ENCODE measurements at places on chromosomes 12 and 14.

DNA sequence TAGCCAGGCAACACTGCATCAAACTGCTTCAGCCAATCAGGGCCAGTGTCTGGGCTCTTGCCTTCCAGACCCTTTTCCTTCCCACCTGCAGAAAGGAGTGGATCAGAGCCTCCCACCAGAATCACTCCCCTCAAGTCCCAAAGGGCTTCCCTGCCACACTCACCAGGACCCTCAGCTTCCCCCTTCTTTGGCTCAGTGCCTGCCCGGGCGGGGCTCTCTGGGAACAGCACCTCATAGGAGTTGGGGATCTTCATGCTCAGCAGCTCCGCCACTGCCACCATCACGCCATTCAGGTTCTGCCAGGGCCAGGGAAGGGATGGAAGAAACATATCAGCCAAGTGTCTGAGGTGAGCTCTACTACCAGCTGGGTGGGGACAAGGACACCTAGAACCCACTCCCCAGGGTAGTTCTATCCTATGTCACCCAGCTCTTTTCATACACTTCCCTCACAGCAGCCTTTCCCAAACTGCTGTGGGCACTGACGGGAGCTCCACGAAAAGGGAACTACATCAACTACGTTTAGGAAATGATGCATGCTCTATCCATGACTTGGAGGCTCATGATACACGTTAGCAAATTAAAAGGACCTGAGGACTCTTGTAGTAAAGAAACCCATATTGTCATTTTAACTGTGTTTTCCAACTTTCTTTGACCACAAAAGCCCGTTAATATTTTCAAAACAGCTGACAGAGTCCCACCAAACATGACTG lies 9.4 kb upstream of the PRKAG1 start:
- no peak for DNase-seq

DNA sequence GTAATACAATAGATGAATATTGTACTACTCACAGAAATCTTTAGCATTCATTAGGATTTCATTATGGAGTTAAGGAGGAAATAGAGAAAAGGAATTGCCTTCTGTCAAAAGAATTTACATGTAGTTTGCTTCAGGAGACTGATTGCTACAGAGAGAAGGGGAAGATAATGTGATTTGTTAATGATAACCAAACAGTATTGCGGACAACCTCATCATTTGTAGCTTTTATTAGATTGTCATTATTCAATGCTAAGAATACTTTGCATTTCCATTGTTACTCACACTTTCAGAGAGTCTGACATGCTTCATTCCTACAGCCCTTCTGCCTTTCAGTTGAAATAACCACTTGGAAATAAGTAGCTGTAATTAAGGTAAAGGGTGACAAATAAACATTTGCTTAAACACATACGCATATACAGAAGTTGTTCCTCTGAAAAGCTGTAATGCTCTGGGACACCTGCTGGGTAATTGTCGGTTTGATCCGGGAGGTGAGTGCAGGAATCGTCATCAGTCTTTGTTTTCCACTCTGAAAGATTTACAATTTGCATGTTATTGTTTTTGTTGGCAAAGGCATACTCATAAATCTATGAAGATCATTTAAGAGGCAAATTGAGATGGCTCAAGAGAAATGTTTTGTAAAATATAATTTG lies 600.2 kb downstream of the TRHDE start:
- no peak for DNase-seq

DNA sequence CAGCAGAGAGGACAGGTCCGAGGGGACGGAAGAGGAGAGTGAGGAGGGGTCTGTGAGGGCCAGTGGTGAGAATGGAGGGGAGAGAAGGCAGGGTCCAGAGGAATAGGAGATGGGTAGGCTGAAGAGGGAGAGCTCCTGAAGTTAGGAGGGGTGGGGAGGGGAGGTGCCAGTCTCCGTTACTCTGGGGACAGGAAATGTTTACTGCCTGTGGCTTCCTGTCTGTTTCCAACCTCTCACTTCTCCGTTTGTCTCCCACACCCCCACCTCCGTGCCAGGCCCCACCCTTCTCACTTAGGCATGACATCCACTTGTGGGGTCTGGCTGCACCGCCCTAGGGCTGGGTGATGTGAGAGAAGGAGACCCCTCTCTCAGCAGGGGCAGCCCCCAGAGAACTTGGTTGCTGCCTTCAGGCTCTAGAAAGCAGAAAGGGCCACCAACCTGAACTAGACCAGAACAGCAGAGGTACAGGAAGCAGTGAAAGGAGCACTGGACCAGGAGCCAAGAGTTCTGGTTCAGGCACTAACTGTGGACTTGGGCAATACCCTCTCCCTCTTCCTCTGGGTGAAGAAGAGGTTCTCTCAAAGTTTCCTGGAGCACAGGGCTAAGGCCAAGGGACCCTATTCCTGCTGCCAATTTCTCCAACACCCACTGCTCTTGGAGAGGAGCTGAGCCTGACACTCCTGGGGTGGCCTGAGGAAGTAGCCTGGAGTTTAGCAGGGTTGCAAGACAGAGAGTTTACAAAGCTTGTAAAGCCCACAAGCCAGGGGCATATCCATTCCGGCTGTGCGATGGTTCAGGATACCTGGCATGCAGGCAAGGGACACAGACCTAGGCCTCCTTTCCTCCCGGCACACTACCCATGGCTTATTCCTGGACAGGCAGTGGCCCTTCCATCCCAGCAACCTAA lies 5.5 kb downstream of the ITGA5 start:
- no peak for DNase-seq

- DNase-seq, result no peak
These were observed 50.3 kb upstream of the DICER1 start for GRCh38 chr14:95207475-95208233.

DNA sequence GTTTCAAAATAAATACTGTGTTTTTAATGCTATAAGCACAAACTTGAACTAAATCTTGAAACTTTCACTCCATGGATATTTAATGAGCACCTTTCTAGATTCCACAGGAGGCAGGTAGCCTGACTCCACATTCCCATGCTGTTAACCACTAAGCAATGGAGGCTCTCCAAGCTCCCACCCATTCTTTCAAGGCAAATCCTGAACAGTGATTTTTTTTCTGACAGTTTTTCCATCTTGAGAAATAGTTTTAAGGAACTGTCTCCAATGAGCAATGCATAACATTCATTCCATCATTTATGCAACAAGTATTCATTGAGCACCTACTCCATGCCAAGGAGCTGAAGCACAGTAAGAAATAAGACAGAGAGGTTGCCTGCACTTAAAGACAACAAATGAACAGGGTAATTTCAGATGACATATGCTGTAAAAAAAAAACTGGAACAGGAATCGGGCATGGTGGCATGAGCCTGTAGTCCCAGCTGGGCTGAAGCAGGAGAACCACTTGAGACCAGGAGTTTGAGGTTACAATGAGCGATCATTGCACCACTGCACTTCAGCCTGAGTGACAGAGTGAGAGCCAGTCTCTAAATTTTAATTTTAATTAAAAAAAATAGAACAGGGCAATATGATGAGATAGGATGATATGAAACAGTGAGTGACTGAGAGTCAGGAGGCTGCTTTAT lies 102.3 kb upstream of the CPSF6 start:
- no peak for DNase-seq

- no peak for DNase-seq
These were observed 196.3 kb downstream of the TRHDE start for GRCh38 chr12:72468505-72468904.

- DNase-seq, result no peak
These were observed 1.7 kb upstream of the DNAH10 start for GRCh38 chr12:123760267-123760938.

DNA sequence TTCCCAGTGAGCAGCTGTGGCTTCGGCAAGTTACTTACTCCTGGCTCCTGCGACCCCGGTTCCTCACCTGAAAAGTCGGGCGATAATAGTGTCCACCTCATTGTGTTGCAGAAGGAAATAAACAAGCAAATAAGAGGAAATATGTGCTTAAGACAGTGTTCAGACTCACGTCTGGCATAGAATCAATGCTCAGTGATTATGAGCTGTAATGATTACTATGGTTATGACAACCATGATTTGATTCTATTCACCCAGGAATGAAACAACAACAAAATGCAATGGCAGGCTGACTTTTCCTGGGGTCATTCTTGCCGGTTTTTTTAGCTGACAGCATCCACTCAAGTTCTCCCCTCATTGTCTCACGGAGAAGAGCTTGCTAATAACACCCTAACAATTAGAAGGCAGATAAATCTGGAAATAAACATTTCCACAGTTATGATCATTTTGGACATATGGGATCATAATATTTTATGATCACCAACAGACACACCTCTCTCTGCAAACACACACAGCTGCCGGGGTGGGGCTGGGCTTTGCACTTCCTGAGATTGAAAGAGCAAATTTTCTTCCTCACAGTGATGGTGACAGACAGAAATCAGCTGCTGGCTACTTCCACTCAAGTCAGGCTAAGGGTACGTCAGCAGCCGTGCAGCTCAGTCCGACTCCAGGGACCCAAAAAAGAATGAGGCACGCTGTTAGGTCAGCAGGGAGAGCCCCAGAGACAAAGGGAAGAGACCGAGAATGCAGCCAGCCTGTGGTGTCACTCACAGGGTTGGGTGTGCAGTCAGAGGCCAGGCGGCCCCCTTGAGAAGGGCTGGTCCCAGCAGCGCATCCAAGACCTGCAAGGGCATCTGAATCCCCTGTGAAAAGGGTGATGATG lies 158.0 kb downstream of the RIMBP2 start:
- peak; percentile 32 for DNase-seq

GRCh38 chr14:52267501-52268278 lies at the start of gene PTGDR:
Gene PTGDR, plus strand, starts transcription at chr14:52267698. Its CDS starts 117 bp downstream, at chr14:52267815.
- no peak for DNase-seq

Measured in LoVo (cell line).